T follicular helper cell (primary cell): ENCODE measurements at places on chromosomes 5 and 9.

DNA sequence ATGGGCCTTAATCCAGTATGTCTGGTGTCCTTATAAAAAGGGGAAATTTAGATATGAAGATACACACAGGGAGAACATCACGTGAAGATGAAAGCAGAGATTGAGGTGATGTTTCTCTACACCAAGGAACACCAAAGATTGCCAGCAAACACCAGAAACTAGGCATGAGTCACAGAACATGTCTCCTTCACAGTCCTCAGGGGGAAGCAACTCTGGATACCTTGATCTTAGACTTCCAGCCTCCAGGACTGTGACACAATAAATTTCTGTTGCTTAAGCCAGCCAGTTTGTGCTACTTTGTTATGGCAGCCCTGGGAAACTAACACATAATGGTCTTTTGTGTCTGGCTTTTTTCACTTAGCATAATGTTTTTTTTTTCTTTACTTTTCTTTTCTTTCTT lies 41.2 kb upstream of the STRBP start:
- DNase-seq, result no peak

DNA sequence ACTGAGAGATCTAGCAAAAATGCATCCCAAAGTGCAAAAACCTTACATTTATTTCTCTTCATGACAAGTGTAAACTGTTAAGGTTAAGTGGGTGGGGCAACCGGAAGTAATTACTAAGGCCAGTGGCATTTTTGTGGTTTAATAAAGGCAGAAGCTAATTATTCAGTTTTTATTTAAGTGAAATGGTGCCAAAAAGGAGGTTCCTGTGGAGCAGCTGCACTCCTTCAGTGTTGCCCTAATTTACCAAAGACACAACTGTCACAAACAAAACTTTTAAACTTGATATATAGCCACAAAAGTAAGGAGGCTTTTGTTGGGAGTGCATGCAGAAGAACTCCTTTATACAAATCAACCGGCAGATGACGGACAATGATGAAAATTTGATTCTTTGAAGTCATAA lies 81.6 kb downstream of the NDUFS4 start:
- DNase-seq, result no peak

DNA sequence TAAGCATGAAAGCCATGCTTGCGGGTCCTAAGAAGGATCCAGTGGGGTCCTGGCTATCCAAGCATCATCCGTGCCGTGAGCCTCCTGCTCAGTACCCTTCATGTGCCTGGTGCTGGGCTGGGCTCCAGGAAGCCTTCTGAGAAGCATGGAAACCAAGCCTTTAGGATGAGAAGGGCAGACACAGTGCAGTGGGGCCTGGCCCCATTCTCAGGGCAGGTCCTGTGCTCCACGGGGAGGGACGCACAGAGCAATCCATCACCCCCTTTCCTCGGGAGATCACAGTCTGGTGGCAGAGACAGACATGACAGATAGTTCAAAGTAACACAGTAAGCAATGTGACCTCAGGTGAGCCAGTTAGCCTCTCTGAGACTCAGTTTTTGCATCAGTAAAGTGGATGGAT lies 76.9 kb downstream of the RGS3 start:
- no peak for DNase-seq

DNA sequence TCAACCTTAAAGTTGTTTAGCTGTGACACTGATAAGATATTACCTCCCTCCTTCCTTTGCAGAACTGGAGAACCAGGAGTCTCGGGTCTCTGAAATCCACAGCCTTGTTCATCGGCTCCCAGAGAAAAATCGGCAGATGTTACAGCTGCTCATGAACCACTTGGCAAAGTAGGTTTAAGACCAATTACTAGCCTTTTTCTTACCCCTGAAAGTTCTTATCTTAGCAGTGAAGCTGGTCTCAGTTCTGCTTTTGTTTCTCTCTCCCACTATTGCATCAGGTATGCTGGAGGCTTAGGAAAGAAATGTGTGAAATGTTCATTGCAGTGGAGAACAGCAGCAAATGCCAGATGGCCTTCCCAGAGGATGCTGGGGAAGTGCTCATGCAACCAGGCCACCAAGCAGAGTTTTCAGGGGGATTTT lies 287.4 kb downstream of the ARHGAP26 start:
- DNase-seq, result no peak

- no peak for DNase-seq
Observed at GRCh38 chr5:131266370-131267060, 2.7 kb downstream of the CDC42SE2 start.

GRCh38 chr9:108885643-108886348 lies 23.7 kb downstream of the ACTL7A start:
- no peak for DNase-seq

DNA sequence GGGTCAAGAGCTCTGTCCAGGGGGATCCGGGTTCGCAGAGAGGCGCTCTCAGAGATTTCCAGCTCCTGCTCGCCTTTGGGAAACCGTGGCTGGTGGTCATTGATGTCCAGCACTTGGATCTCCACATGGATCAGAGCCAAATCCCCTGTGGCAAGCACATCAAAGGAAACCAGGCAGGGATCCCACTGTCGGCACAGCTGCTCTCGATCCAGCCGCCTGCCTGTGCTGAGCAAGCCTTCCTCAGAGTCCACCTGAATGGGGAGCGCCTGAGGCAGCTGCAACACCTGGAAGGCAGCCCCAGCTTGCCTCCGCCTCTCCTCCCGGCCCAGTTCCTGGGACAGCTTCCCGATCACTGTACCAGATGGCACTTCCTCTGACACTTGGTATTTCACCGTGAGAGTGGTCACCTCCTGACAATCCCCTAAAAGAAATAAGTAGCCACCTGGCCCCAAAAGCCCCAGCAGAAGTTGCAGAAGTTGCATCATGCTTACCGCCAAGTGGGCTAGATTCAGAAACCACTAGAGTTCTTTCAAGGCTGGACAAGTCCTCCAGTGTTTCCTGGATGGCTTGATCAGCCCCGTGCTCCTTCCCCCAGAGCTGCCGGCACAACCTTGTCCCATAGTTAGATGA lies 520 bp downstream of the PCDH12 start:
- DNase-seq, result no peak

DNA sequence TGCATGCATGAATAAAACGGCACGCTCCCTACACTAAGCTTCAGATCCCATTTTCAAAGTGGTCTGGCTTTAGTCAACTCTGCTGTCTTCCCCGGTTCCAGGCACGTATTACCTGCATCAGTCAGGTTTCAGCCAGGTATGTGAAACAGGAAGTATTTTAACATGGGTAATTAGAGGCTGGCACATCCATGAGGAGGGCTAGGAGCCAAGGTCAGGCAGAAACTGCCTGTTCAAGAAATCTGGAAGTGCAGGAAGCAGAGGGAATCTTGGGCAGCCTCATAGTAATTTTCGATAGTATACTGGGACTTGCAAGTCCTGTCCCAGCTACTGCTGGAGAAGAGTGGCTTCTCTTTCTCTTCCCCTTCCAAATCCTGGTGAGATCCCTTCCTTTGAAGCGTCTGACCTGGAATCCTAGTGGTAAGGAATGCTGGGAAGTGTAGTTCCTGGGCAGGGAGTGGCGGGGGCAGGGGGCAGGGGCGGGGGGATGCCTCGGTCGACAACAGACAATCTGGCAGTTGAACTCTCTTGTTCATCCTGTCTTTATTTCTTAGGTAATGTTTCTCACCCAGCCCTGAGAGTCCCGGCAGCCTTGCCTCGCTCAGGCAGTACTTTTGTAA lies 403.1 kb downstream of the TLE4 start:
- DNase-seq, result no peak

GRCh38 chr5:17238521-17239041 lies 21.1 kb downstream of the BASP1 start:
- no peak for DNase-seq

GRCh38 chr9:81822301-81822865 lies 105.8 kb upstream of the SPATA31D4 start:
- no peak for DNase-seq

DNA sequence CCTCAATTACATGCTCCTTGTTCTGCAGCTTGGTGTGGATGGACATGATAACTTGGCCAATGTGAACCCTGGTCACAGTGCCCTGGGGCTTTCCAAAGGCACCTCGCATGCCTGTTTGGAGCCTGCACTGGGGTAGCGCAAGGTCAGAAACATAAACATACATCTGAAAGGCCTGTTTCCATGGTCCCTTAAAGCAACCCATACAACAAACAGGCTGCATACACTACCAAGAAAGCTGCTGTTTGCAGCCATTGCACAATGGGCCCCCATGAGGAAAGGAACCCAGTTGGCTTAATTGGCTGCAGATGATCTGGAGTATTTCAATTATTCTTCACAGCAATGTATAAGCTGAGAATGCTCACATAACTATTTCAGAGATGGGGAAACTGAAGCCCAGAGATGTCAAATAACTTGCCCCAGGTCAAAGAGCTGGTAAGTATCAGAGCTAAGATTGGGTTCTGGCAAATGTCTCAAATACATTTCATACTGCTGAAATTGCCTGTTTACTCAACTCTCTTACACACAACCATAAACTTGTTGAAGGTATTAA lies 233.9 kb downstream of the ASTN2 start:
- DNase-seq, result no peak

DNA sequence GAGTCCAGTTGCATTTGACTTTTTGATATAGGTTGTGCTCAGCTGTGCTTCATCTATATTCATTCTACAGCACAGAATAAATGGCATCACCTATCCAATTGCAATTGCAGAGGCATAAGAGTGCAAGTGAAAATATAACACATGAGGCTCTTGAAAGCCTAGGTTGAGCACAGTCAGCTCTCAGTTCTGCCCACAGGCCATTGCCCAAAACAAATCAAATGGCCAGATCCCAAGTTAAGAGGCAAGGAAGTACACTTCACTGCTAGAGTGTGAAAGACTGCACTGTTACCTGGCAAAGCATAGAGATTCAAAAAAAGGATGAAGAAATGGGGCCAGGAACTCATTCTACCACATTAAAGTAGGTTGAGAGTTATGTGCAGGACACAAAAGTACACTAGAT lies 305.5 kb upstream of the SEMA6A start:
- no peak for DNase-seq

- DNase-seq, result no peak
Observed at GRCh38 chr9:137441289-137441934, at the start of gene ENTPD8. Gene ENTPD8, minus strand, starts transcription at chr9:137441357. Its CDS starts 3,072 bp downstream, at chr9:137438285.

DNA sequence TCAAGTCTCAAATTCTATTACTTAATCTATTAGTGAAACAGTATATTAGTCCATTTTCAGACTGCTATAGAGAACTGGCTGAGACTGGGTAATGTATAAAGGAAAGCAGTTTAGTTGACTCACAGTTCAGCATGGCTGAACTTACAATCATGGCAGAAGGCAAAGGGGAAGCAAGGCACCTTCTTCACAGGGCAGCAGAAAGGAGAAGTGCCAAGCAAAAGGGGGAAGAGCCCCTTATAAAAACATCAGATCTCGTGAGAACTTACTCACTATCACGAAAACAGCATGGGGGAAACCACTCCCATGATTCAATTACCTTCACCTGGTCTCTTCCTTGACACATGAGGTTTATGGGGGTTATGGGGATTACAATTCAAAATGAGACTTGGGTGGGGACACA lies 67.9 kb upstream of the CHSY3 start:
- no peak for DNase-seq

DNA sequence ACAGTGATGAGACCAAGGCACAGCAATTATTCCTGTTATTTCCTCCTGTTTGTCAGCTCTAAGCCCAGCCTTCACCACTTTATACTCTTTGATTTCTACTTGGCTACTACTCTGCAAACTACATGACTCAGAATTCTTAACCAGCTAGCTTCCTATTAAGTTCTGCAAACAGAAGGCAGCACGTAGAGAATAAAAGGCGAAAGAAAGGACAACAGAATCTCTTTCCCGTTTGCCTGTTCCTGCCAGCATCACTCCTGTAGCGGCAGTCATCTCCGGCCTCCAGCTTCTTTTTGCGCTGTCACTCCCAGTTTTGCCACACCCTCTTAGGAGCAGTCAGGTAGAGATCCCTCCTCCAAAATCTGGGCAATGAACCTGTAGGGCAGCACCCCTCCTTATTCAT lies 29.9 kb downstream of the DPYSL3 start:
- no peak for DNase-seq

GRCh38 chr5:39176759-39177630 lies 42.4 kb downstream of the FYB1 start:
- no peak for DNase-seq

DNA sequence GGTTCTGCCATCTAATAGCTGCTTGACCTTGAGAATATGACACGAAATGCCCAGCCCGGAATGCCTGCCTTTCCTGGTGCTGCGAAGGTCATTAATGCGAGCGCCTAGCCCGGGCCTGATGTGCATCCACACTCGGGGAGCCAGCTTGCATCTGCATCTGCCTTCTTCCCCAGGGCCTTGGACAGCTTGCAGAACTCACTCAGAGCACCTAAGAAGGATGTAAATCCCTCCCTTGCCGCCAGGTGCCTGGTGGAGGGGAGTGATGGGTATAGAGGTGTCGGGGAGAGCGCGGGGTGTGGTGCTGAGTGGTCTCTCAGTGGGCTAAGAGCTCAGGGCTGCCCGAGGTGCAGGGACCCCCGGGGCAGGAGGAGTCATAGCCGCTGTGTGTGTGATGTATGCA lies 127.2 kb downstream of the MRPL36 start:
- DNase-seq, result no peak

GRCh38 chr5:94689908-94690307 lies 71.4 kb downstream of the SLF1 start:
- DNase-seq, result no peak

- no peak for DNase-seq
Observed at GRCh38 chr5:31768784-31769183, 129.9 kb downstream of the PDZD2 start.

- no peak for DNase-seq
Observed at GRCh38 chr5:94577466-94578245, 40.7 kb downstream of the KIAA0825 start.

GRCh38 chr5:52743012-52743411 lies 44.7 kb upstream of the ITGA1 start:
- DNase-seq, result no peak

- DNase-seq, result no peak
Observed at GRCh38 chr5:81590498-81591384, 160.2 kb downstream of the SSBP2 start.

DNA sequence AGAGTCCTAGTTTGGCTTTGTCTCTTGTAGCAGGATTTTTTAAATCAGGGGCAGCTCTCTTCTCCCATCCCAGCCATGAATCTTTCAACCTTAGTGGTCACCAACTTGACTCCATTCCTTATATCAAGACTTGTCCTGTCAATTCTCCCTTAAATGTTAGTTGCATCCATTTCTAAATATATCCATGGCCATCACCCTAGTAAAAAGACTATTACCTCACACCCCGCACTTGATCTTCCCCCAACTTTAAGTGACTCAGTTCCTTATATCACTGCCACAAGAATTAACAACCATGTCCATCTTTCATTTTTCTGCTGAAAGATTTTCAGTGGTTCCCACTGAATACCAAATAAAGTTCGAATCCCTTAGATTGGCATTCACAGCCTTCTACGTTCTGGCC lies 67.0 kb downstream of the STX17 start:
- DNase-seq, result no peak

DNA sequence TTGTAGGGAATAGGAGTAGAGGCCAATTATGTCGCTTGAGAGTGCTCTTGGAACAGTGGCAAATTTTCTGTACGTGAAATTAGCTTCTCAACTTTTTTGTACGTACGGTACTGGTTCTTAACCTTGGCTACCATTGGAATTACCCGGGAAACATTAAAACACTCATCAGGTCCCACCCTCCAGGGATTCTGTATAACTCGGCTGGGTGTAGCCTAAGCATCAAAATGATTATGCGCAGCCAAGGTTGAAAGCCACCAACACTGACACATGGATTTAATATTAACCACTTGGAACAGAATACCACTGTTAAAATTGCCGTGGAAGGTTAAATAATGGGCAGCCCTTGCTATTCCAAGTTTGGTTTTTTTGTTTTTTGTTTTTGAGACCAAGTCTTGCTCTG lies 17.4 kb downstream of the DNAJA1 start:
- no peak for DNase-seq

- no peak for DNase-seq
Observed at GRCh38 chr5:133338504-133339355, 273.6 kb downstream of the FSTL4 start.

GRCh38 chr5:14041528-14042192 lies 97.2 kb upstream of the DNAH5 start:
- DNase-seq, result no peak
